Activated naive CD4-positive, alpha-beta T cell (primary cell): ENCODE measurements at places on chromosomes 1 and 21.

- DNase-seq = no peak
These were observed 645.7 kb upstream of the PTBP2 start for GRCh38 chr1:96075704-96076455.

GRCh38 chr1:54597455-54598030, 25.8 kb downstream of the FAM151A start:
- DNase-seq = no peak

DNA sequence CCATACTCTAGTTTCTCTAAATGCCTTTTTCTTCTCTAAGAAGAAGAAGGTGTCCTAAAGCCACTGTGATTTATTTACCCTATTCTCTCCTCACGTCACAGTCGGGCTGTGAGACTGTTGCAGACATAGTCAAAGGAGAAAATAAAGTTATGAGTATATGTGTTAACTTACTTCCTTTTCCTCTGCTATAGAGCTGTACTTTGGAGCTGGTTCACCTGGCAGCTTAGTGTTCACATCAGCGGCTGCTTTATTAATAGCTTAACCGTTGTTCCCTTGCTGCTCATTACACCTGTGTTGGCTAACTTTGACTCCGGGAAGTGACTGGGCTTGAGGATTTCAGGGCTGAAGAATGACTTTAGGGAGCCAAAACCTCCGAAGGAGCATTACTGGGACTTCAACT, 3.6 kb downstream of the PFKFB2 start:
- no peak for DNase-seq

- no peak for DNase-seq
These were observed 96.7 kb downstream of the DYRK1A start for GRCh38 chr21:37463083-37463801.

GRCh38 chr1:167631386-167631935, 1.4 kb downstream of the RCSD1 start:
- no peak for DNase-seq
